EH (cell line): ENCODE measurements at places on chromosomes 6 and 20.

GRCh38 chr20:1269235-1269634 is 3.1 kb downstream of the SNPH start:
- DNase-seq: no peak

DNA sequence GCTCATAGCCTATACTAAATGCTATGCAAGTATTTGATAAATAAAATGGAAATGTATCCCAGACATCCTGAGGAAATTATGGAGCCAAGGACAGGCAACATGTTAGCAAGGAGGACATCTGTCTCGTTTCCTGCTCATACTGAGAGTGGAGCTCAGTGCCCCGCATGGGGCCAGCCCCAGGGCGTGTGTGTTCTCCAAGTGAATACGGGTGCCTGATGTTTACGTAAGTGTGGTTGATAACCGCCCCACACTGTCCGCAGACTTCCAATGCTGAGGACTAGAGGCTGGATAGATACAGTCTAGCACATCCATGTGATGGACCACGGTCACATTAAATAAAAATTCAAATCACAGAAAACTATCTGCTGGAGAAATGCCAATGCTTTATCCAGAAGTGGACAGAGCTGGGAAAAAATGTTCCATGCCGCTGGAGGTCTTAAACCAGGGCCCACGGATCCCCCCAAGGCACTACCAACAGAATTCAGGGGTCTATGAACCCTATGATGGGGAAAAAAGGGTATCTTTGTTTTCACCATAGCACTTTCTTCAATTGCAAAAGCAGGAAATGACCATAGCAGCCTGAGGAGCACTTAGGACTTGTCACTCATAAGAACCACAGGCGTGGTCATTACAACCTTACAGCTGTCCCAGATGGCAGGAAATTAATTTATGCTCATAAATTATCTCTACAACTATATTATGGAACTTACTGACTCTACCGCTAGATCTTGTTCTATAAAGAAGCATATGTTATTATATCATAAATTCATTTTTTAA is 24.9 kb downstream of the TGM2 start:
- DNase-seq: peak; percentile 79

DNA sequence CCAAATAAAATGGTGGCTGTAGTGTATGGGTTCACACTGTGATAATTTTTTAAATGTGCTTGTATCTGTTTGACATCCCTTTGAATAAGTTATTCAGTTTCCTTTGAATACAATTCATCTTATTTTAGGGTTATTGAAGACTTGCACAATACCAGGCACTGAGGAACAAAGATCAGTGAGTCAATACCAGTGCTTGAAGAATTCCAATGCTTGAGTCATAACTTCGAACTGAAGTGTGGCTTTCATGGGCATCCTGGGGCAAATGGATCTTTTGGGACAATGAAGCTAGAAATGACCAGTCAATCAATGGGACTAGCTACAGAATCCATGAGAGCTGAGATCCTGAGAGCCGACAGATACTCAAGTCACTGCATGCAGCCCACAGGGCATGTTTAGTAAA is 349.9 kb upstream of the FLRT3 start:
- DNase-seq: no peak

GRCh38 chr6:21494505-21494904 is 99.0 kb upstream of the SOX4 start:
- no peak for DNase-seq

DNA sequence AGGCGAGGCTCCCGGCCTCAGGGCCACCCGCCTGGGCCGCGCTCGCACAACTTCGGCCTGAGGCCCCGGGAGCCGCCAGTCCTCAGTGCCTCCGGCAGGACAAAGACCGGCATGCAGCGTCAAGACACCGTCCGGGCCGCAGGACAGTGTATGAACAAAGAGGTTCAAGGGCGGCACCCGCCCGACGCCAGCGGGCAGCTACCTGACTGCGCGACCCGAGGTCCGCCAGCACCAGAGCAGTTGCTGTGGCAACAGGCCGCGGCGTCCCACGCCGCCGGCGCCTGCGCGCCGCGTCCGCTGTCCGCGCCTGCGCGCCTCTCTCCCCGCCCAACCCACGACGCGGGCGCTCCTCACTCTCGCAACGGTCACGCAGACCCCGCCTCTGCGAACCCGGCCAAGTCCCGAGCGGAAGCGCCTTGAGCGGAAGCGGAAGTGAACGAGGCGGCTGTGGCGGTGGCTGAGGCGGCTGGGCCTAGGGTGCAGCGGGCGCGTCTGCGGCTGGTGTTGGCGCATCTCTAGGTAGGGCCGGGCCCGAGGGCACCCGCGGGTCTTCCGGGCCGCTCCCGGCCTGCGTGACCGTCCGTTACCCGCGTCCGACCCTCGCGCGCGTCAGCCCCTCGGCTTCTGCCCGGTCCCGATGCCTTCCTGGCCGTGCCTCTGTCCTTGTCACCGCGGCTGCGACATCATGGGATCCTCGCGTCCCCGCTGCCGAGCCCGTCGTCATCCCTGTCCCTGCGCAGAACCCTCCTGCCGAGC is at the start of gene FAM120B:
FAM120B (plus strand) TSS at position 435 of the 756 bp plus-strand sequence. CDS start 10,633 bp downstream, outside the sequence.
- peak; percentile 96 for DNase-seq

GRCh38 chr20:1341561-1342265 is 12.8 kb upstream of the SDCBP2 start:
- DNase-seq: peak; percentile 74

GRCh38 chr6:157110607-157111006 is 212.7 kb downstream of the TMEM242 start:
- peak; percentile 68 for DNase-seq

- DNase-seq: peak; percentile 44
Measured at GRCh38 chr6:159633196-159633595, 59.8 kb downstream of the SOD2 start.

DNA sequence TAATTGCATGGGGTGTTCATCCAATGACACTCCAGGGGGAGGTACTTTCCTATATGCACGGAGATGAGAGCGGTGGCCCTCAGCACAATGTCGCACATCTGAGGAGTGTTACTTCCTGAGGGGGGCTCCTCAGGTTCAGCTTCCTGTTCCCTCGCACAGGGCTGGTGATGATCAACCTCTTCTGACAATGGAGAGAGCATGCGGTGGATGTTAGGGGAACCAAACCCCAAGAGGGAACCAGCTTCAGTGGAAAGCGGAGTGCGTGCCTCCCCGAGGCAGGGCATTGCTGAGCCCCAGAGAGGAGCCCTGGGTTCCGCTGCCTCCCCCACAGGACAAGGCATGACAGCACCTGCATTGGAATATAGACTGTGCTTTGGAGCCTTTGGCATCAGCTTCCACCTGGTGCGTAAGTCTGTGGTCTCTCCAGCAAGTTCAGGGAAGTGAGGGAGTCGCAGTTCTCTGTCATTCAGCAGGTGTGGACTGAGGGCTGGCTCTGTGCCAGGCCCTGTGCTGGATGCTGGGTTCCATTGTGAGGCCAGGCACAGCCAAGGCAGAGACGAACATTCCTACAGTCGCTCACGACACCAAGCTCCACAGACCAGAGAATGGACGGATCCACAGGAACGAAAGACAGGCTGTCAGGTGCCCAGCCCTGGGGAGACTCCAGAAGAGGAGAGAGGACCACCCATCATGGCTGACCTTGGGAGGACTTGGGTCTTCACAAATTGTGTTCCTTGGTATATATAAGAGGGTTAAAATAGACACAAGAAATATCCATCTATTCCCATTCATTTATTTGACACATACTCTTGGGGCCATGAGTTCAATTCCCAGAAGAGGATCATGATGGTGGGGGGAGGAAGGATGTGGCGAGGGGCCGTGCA is 3.9 kb upstream of the ZNF831 start:
- DNase-seq: no peak

DNA sequence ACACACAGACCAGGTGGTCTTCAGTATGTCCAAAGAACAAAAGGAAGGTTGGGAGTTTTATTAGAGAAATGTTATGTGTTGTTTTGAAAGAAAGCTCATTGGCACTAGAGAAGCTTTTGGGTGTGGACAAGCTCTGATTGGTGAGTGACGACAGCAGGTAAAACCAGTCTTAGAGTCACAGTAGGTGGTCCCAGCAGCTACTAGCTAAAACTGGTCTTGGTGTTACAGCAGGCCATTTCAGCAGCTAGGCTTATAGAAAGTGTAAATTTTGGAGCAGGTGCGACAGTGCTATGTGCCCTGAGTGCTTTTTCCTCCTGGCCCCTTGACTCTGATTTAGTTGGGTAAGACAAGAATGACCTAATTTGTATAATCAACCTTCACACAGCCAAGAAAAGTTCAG is 3.6 kb downstream of the CLDN20 start:
- no peak for DNase-seq

- no peak for DNase-seq
Measured at GRCh38 chr20:32606790-32607189, 21.7 kb upstream of the NOL4L start.

GRCh38 chr6:24549674-24550353 is 55.0 kb downstream of the ALDH5A1 start:
- no peak for DNase-seq

DNA sequence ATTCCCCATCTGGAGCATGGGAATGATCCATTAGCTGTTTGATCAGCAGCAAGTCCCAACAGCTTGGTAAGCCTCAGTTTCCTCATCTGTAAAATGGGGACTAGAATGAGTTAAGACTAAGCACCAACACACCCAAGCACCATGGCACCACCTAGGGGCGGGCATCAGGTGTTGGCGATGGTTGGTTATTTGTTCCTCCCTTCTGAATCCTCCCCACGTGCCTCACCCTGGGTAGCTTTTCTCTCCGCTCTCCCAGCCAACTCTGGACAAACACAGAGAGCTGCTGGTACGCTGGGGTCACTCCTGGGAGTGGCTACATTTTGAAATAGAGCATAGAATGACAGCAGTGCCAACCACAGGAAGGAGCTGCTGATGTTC is 13.3 kb upstream of the ITPR3 start:
- no peak for DNase-seq

DNA sequence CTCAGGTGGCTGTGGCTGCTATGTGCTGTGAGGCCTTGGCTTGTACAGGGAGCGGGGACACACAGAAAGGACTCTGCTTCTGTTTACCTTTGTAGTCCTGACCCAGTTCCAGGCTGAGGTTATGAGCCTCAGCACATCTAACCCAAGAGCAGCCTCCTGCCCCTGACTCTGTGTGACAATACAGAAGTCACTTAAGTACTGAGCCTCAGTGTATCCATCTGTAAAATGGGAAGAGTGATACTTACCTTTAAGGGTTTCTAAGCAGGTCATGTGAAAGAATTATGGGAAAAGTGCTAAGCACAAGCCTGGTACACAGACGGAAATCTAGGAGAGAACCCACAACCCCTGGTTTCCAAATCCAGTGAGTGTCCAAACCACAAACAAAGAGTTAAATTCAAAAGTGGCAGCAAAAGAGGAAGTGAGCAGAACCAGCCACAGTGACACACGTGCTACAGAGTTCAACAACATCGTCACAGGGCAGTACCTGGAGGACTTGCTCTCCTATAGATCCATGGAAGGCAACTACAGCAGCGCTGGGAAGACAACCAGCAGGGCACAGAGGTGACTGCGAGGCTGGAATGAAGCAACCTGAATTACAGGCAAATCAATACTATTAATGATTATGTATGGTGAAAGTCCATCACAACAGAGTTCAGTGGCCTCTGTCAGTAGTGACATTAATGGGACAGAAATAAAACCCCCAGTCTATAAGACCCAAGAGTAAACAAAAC is 12.5 kb downstream of the TRIM26 start:
- no peak for DNase-seq

DNA sequence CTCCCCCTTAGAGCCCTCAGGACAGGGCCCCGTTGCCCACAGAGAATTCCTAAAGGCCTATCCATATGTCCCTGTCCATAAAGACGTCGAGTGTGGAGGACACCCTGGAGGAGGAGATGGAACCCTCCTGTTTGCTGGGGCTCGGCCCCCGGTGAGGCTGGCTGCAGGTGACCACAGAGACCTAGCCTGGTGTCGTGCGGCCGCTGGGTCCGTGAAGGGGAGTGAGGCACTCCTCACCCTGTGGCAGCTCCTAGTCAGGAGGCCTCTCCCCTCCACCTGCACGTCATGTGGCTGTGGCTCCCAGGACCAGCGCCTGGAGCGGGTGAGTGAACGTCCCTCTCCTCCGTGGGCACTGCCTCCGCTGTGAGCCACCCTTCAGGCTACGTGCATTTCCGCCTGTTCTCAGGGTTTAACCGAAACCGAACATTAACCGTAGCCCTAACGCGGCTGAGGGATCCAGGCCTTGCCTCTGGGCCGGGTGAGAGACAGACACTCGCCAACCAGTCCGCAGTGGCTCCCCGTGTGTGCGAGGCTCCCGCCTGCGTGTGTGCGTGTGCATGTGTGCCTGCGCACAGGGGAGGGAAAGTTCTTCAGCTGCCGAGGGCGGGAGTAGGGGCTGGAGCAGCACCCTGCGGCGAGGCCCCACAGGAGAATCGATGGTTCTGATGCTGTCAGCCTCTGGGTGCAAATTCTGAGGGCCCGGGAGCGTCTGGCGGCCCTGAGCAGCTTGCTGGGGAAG is 5.9 kb upstream of the TCEA2 start:
- DNase-seq: no peak

- no peak for DNase-seq
Measured at GRCh38 chr20:40521962-40522361, 167.1 kb downstream of the MAFB start.

GRCh38 chr6:152946995-152947394 is 35.8 kb downstream of the FBXO5 start:
- DNase-seq: no peak

- no peak for DNase-seq
Measured at GRCh38 chr20:20447196-20447595, 79.3 kb downstream of the INSM1 start.

GRCh38 chr6:61809004-61809595 is 476.9 kb downstream of the KHDRBS2 start:
- no peak for DNase-seq

GRCh38 chr20:919491-919916 is 3.4 kb upstream of the ANGPT4 start:
- no peak for DNase-seq

GRCh38 chr6:139547122-139547776 is 172.8 kb upstream of the CITED2 start:
- peak; percentile 56 for DNase-seq

- DNase-seq: peak; percentile 50
Measured at GRCh38 chr6:45548657-45549515, 171.2 kb upstream of the SUPT3H start.

DNA sequence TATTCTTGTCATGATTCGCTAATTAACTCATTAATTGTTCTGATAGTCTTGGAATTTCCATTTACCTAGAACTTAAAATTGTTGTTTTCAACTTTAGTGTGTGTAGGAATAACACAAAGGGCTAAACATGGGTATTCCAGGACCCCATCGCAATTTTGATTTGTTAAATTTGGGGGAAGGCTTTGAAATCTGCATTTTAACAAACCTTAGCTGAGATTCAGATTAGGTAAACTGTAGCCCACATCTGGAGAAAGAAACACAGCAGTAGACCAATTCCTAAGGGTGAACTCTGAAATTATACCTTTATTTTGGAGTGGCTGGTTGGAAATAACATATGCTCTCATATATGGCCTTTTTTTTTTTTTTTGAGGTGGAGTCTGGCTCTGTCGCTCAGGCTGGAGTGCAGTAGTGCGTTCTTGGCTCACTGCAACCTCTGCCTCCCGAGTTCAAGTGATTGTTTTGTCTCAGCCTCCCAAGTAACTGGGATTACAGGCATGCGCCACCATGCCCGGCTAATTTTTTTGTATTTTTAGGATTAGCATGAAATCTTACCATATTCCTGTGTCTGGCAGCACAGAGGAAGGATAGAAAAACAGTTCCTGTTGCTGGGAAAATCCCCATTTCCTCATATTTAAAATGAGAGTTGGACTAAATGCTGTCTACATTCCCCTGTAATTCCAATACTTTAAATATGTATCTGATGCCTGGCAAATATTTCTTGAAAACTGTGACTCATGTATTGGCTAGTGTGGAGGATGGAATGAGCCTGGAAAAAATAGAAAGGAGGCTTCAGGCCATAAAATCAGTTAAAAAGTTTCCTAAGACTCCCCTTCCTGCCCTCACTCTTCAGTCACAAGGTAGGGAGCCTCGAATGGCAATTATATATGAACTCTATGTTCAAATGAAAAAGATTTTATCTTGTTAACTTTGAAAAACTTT is 96.7 kb upstream of the FAM184A start:
- DNase-seq: no peak
